ENCODE measurements at places on chromosomes 1 and 21. TPM values are rescaled to one million over a fixed set of nuclear protein-coding genes. Genes with fewer than 3 reads are reported as not detected.

Gene NEXN
- polyA plus RNA-seq = 12.2 TPM

Gene MPZ
- polyA plus RNA-seq = not detected

GRCh38 chr1:212860713-212861581 is 2.9 kb downstream of the FLVCR1 start:
- DNase-seq = peak; percentile 23

DNA sequence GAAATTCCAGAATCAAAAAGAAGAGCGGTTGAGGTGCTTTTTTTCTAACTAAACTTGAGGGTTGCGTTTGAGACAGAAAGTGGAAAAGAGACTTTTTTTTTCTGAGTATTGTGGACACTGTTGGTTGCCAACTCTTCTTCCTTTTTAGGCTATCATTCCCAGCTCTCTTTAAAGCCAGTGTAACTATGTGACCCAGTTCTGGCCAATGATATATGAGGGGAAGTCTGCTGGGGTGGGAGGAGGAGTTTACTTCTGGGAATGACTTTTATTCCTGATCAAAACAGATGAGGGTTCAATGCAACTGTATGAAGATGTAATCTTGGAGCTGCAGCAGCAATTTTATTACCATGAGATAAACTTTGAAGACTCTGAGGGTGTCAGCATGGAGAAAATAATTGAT is 17.3 kb upstream of the NMNAT2 start:
- no peak for DNase-seq

GRCh38 chr1:168949672-168950071 is 156.8 kb upstream of the ATP1B1 start:
- DNase-seq = no peak

GRCh38 chr1:243844186-243844585 is 5.9 kb downstream of the AKT3 start:
- no peak for DNase-seq

- peak; percentile 54 for DNase-seq
Measured at GRCh38 chr1:36305915-36306209, 306 bp upstream of the SH3D21 start.

DNA sequence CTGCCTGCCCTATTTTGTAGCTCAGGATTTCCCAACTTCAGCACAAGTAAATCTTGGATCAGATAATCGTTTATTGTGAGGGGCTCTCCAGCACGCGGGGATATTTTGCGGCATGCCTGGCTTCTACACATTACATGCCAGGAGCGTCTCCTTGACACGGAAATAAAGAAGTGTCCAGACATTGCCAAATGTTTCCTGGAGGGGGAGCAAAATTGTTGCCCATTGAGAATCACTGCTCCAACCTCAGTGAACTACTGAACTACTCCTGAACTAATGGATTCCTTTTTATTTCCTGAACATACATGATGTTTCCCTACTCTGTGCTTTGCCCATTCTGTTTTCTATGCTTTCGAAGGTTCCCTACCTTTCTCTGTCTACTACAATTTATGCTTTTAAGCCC is 1359.1 kb upstream of the ADGRL2 start:
- no peak for DNase-seq

Gene CSMD2
- 0.10 TPM for polyA plus RNA-seq

Data from hepatocyte (in vitro differentiated cells).